ENCODE measurements at places on chromosomes 12 and 14.
A peak's percentile ranks its signal among the peaks of the same experiment; 100 is the strongest.

GRCh38 chr12:64124511-64125197 lies 97.4 kb downstream of the KICS2 start:
- peak; percentile 23 for DNase-seq

- DNase-seq = no peak
These were observed 162.7 kb downstream of the BMP4 start for GRCh38 chr14:53793790-53794505.

GRCh38 chr14:61455351-61455750 lies 134.0 kb downstream of the PRKCH start:
- DNase-seq = no peak

DNA sequence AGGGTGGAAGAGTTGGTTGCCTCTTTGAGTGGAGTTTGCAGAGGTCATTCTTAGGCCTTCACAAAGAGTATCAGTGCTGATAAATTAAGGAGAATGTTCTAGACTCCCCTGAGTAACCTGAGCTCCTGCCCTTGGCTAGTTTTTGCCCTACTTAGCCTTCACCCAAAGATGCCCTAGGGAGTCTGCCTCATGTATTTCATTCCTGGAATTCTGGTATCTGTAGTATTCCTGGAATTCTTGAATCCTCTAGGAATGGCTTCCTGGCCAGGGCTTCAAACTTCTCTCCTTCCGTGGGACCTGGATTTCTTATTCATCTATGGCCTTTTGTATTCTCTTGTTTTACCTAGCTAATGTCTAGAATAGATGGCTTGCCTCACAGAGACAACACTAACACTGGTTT lies 701.1 kb downstream of the NOVA1 start:
- DNase-seq = no peak

DNA sequence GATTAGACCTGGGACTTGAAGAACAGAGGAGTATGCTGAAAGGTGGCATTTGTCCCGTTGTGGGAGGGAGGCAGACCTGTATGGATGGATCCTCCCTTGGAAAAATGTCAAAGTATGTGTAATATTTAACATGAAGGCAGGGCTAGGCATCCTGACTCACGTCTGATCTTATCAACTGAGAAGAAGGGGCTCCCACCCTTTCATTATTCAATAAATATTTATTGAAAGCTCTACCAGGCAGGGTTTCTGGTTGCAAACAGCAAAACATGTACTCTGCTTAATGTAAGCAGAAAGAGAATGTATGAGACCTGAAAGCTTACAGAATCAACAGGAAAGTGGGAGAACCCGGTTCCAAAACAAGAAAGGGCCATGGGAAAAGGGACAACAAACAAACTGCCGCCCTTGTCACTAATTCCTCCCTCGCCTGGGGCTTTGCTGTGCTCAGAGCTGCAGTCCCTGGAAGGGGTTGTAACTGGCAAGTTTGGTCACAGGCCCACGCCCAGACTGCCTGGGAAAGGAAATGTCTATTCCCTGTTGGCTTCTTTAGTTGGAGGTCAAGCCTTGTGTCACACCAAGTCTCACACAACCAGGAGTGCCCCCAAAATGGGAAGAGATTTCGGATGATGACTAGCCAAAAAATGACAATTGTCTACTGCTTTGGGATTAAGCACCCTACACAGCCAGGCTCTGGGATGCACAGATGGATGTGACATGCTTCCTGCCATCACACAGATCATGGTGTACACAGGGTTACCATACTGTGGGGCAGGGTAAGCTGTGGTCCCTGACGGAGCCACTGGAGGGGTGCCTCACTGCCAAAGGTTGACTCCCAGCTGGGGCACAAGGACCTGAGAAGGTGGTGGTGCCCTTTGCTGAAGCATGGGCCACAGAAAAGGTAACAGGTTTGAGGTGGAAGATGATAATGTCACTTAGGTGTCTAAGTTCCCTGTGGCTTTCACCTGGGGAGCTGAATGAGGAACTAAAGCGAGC lies 36.8 kb downstream of the RAB35 start:
- no peak for DNase-seq

DNA sequence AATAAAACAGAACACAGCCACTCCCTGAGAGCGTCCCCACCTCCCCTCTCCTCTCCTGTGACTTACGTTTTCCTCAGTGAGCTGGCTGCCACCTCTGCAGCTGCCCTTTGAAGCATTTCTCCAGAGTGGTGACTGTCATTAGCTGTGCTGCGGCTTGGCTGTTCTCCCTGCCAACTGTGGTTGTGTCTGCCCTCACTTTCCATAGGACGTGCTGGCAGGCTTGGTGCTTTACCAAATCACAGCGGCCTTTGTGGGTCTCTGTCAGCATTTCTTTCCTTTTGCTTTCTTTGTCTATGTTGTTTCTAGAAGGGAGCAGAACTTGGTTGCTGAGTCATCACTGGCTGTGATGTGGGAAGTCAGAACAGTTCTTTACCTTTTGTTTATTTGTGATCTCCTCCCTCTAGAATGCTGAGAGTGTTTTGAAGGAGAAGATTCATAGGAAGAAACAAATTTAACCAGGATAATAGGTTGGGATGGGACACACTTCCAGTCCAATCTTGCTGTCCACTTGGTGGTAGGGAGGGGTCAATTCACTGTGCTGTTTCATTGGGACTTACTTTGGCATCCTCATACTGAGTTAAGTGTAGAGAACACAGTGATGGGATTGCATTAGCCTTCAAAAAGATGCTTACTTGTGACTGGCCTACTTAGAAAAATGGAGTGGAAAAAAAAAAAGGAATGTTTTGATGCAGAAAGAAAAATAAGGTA lies 88.2 kb downstream of the TMX1 start:
- peak; percentile 55 for DNase-seq

- DNase-seq = no peak
These were observed 13.5 kb downstream of the MANSC1 start for GRCh38 chr12:12336511-12336910.

- DNase-seq = no peak
These were observed 41.3 kb downstream of the CD9 start for GRCh38 chr12:6241495-6241894.

DNA sequence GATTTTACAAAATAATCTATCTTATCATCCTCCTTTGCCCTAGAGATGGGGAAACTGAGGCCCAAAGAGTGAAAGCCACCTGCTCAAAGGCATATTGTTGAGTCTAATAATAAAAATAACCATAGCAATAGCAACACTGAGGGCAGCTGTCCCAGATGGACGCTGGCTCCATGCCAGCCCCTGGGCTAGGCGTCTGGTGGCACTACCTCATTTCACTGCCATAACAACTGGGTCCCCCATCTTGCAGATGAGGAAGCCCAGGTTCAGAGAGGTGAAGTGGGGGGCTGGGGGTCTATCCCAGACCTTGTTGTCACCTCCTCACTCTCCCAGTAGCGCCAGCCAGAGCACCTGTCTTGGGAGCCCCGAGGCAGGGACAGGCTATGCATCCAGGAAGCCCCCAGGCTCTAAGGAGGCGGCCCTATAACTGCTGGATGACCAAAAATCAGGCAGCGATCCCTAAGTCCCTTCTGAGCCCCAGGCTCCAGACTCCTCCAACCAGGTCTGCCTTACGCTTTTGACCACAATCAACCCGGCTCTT lies 12.8 kb downstream of the BDKRB2 start:
- no peak for DNase-seq

- DNase-seq = peak; percentile 52
These were observed 52.2 kb downstream of the GOLGA5 start for GRCh38 chr14:92846162-92846897.

GRCh38 chr14:55123101-55123500 lies 6.0 kb upstream of the LGALS3 start:
- DNase-seq = peak; percentile 94

- DNase-seq = no peak
These were observed 32.3 kb downstream of the RAD51B start for GRCh38 chr14:67851785-67852410.

GRCh38 chr14:35932136-35932535 lies 106.0 kb downstream of the BRMS1L start:
- no peak for DNase-seq

GRCh38 chr12:43159506-43159905 lies 392.5 kb downstream of the ADAMTS20 start:
- DNase-seq = no peak

DNA sequence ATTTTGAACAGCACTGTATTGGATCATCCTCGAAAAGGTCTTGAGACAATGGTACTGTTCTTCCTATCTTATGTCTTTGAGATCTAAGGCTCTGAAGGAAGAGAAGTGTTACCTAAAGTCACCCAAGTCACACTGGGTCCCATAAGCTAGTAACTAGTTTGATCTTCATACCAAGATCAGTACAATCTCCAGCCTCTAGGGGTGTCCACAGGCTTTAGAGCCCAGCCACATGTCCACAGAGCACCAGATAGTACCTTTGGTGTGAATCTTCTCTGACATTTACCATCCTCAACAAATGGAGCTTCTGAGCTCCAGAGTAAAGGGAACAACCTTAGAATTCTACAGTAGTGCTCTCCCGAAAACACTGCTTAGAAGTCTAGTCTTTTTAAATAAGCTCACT lies 78.7 kb downstream of the KSR2 start:
- DNase-seq = no peak

DNA sequence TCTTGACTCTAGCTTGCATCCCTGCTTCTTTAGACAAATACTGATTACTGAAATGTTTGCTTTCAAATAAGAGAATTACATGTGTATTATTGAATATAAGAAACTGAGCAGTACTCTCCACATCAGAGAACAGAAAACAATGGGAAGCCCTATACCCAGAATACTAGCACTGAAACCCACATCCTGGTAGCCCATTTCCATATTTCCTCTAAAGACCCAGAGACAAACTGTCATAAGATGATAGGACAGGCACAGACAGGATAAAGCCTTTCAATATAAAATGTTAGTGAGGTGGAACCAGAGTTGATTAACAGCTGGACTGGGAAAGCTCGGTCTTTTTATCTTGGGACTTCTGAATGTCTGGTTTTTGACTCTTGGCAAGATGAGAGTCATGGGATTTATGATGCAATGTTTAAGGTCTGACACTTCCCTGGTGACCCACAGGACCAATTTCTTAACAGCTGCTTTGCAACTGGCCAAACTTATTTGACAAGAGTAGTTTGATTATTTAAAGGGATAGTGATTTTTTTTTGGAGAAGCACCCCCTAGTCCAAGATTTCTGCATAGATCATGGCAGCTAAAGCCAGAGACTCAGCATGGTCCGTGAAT lies 166.9 kb upstream of the ATXN7L3B start:
- no peak for DNase-seq

DNA sequence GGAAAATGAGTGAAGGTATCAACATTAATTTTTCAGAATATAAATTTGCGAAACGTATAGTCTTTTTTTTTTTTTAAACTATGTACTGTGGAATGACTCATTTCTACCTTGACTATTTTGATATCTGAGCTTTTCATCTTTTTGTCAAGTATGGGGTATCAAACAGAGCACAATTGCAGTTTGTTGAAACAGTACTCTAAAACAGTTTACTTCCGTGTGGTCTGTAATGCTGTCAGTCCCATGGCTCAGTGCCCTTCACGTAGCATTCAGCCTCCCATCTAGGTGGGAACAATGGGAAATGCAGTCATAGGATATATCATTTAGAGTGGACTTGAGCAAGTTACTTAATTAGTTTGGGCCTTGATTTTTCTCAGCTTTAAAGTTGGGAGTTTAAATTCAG lies 139.5 kb downstream of the ERC1 start:
- DNase-seq = no peak

DNA sequence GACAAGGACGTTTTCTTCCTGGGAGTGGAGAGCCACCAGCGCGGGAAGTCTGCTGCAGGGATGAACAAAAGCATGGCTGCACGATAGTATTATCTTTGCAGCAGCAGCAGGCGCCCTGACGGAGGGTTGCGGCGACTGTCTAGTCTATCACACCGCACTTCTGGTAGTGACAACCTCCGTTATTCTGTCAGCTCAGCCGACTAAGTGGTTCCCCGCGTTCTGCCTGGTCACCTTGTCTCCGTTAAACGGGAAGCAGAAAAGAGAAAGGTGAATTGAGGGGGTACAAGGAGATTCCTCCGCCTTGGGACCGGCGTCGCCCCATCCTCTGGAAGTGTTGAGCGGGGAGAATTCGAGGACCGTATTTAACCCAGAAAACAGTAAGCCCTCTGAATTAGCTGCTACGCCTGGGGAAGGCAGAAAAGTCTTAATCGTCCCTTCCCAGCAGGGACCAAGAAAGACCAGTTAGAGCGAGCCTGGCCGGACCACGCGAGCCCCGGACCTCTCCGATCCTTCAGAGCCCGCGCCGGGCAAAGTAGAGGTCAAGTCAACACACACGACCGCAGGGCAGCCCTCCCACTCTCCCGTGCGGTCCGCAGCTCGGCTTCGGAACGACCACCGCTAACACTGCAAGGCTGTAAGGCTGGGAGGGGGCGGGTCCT lies 536 bp upstream of the DAAM1 start:
- DNase-seq = peak; percentile 13

- peak; percentile 76 for DNase-seq
These were observed 13.7 kb upstream of the TMEM106C start for GRCh38 chr12:47949441-47950341.

- DNase-seq = peak; percentile 94
These were observed 68.3 kb downstream of the DERA start for GRCh38 chr12:15979096-15980092.

DNA sequence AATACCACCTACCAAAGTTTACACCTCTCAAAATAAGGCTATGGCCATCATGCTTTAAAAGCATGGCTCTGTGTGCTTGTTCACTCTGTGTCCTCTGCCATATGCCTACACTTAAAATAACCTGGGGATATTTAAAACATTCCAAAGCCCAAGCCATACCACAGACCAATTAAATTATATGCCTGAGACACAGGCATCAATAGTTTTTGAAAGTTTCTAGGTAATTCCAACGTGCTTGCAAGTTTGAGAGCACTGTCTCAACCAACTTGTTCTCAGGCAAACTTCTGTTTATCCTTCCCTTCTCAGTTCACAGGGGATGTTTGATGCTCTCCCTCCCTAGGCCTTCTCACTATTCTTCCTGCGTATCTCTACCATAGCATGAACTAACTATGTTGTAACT lies 3.4 kb upstream of the FRMD6 start:
- no peak for DNase-seq

GRCh38 chr12:113440947-113441782 lies 19.0 kb downstream of the SDSL start:
- no peak for DNase-seq

GRCh38 chr12:69619050-69619449 lies 8.3 kb upstream of the LRRC10 start:
- DNase-seq = no peak

GRCh38 chr12:67362526-67362925 lies 93.4 kb downstream of the CAND1 start:
- no peak for DNase-seq

- peak; percentile 82 for DNase-seq
These were observed 56.7 kb upstream of the LRFN5 start for GRCh38 chr14:41549821-41550607.

GRCh38 chr12:116665666-116666304 lies 72.1 kb downstream of the SPRING1 start:
- peak; percentile 46 for DNase-seq

DNA sequence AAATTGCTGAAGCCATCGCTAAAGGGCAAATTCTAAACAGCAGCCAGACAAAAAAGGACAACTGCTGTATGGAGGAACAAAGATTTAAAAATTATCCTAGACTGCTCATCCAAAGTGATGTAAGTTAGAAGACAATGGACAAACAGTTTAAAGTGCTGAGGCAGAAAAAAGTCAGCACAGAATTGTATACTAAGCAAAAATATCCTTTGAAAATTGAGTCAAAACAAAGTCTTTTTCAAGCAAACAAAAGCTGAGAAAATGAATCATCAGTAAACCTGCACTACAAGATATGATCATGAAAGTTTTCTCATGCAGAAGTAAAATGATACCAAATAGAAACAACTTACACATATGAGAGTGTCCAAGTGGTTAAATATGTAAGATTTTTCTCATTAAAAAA lies 43.6 kb downstream of the EML5 start:
- no peak for DNase-seq

- DNase-seq = no peak
These were observed 79.2 kb upstream of the NCOR2 start for GRCh38 chr12:124646385-124647230.
